ENCODE measurements at places on chromosomes 16 and 17. TPM values are rescaled to one million over a fixed set of nuclear protein-coding genes. Genes with fewer than 3 reads are reported as not detected.

SAP30BP gene
- total RNA-seq = 93.6 TPM

ASPA gene
- not detected for total RNA-seq

HSPB9 gene
- total RNA-seq = not detected

KRTAP4-3 gene
- total RNA-seq = not detected

NLRC5 gene
- total RNA-seq = 375 TPM

DLX3 gene
- total RNA-seq = not detected

HP gene
- not detected for total RNA-seq

AMFR gene
- 57.1 TPM for total RNA-seq

SMIM5 gene
- 0.52 TPM for total RNA-seq

QPRT gene
- 12.5 TPM for total RNA-seq

MT1X gene
- 64.6 TPM for total RNA-seq
